ENCODE measurements at places on chromosomes 5 and 9.

- no peak for DNase-seq
Observed at GRCh38 chr5:22471154-22471553, 382.0 kb downstream of the CDH12 start.

GRCh38 chr5:141521244-141521781, 32.4 kb downstream of the PCDHGC5 start:
- DNase-seq: peak; percentile 99

GRCh38 chr5:98468188-98468869, 305.1 kb upstream of the RGMB start:
- no peak for DNase-seq

- no peak for DNase-seq
Observed at GRCh38 chr9:15484802-15485201, 26.0 kb downstream of the PSIP1 start.

GRCh38 chr5:150340614-150341255, 16.8 kb upstream of the TCOF1 start:
- DNase-seq: no peak

DNA sequence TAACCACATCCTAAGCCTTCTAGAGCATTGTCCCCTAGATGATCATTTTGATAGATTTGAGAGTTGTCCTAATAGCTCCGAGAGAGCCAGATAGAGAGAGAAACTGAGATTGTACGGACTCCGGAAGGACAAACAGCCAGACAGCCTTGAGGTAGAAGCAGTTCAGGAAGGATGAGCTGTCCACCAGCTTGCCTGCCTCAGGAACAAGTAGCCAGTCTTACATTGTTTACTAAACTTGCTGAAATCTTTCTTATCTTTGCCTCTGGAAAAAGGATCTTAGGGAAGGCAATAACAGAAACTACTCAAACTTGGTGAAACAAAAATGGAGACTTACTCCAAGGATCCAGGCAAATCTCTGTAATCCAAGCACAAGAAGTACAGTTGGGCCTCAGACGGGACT, 39.0 kb upstream of the SAP30L start:
- DNase-seq: no peak

- DNase-seq: peak; percentile 85
Observed at GRCh38 chr9:77514886-77515711, 133.0 kb downstream of the GNA14 start.

- no peak for DNase-seq
Observed at GRCh38 chr5:155353231-155353630, 339.7 kb downstream of the KIF4B start.

GRCh38 chr9:91037511-91038482, 236.2 kb downstream of the SYK start:
- no peak for DNase-seq

DNA sequence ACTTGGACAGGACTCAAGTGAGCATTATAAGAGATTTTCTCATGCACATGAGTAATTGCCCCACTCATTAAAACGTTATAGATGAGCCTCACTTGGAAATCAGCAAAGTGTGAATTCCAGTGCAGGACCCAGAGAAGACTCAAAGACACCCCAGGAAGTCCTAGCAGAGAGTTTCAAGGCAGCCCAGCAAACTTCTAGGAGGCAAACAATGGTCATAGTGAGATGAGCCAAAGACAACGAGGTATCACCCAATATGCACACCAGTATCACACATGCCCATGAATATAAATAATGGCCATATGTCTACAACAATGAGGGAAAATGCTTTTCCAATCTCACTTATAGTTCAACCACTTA, 245.9 kb downstream of the ACTL7B start:
- no peak for DNase-seq

GRCh38 chr5:77358255-77359205, 133.6 kb downstream of the WDR41 start:
- peak; percentile 62 for DNase-seq

DNA sequence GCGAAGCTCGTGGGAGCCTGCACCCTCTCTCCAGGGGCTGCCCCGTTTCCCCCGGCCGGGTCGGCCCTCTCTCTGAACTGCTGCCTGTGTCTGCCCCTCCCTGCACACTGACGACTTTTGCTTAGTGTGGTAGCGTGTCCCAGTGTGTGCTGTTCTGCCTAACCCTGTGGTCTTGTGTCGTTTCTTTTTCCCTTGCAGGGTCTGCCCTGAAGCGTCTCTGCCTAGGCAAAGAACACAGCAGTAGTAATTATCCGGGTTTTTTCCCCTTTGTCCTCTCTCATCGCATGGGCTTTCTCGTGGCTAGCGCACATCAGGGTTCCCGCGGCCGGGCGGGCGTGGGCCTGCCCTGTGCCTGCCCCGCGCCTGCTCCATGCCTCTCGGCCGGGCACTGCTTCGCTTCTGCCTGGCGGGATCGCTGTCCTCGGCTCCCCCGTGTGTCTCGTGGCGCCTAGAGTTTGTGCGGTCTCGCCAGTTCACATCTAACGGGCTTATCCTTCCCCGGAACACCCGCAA, 122.7 kb downstream of the WNK2 start:
- no peak for DNase-seq

DNA sequence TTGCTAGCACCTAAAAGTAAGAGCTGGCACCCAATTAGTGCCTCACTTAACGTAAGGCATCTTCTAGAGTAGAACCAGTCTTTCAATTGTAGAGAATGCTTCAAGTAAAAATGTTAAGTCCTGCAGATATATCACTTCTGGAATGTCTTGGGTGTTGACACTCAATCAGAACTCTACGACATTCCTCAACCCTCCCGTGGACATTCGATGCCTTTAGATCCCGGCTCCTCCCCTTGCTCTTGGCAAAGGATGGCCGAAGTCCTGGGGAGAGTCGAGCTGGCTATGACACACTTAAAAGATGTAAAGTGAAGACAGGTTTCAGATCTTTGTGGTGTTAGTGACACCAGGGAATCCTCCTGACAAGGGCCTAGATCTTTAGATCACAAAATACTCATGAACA, 87.5 kb upstream of the ERCC6L2 start:
- DNase-seq: no peak

- peak; percentile 96 for DNase-seq
Observed at GRCh38 chr5:150144246-150144801, 11.3 kb downstream of the PDGFRB start.

DNA sequence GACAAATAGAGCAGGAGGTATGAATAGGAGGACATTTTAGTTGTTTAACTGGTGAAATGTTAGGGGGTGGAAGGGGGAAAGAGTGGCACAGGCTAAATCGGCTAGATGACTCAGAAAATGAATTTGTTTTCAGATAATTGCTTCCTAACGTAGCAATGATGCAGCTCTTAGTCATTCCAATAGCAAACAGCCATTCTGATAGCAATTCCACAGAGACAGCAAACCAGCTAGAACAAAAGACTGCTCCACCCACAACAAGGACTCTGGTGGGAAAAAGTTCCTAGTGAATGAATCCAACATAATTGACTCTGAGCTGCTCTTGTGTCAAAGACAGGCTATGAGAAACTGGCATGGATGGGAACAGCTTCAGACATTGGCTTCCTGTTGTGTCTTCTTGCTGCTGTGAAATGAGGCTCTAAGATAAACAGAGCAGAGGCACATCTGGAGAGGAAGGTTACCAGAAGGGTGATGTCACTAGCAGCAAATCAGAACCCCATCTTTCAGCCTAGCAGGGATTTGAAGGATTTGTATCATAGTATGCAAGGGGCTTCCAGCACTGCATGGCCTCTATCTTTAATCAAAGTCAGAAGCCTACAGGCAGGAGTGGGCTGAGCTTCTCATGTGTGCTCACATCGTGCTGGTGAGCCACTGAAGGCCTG, 28.1 kb upstream of the F2RL1 start:
- no peak for DNase-seq

DNA sequence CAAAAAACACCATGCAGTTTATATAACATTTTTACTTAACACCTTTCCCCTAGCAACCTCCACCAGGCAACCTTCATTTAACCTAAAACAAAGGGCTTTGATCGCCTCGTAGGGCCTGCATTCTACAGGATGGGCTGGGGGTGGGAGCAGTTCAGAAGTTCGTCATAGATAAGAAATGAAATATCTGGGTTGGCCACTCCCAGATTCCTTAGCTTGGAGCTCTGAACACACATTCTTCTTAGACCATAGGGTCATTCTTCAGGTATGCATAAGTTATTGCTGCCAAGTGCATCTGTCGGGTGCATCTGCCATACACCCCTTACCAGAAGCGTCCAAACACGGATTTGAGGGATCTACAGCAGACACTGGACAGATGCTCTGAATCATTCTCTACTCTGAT, 4.3 kb upstream of the SLC22A5 start:
- DNase-seq: peak; percentile 79

DNA sequence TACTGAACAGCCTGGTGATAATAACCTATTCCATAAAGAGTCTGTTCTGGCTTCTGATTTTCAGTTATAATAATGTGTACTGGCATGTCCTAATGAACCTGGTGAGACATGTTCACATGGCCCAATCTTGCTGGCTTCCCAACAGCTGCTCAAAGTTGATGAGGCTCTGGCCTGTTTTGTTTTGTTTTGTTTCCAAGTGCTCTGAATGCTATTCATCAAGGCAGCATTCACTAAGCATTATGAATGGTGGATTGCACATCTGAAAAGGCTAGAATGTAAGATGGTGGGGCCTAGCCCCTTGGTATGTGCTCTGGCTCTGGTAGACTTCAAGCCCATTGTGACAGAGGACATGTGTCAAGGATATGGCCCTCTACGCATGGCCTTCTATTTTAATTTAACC, 388.5 kb downstream of the PSAT1 start:
- no peak for DNase-seq

GRCh38 chr9:106921341-106921899, 58.5 kb downstream of the ZNF462 start:
- DNase-seq: peak; percentile 94
